Stimulated activated CD4-positive, alpha-beta T cell treated with anti-CD3 and anti-CD28 coated beads, Interleukin-1b, Interleukin-23, amount 100 ng/mL, for 48 hours (primary cell): ENCODE measurements at places on chromosomes 1 and 21.

DNA sequence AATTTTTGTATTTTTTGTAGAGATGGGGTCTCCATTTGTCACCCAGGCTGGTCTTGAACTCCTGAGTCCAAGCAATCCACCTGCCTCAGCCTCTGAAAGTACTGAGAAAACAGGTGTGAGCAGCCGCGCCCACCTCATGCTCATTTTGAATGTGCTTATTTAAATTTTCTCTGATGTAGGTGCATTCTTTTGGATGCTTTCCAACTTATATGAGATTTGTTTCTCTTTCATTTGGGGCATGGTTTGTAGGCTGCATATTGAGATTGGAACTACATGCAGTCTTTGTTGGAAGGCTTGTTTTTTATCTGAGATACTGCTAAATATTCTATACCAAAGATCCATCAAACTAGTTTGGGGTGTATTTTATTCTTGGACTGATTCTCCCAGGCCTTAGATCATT, 81.0 kb upstream of the IVNS1ABP start:
- DNase-seq = no peak

DNA sequence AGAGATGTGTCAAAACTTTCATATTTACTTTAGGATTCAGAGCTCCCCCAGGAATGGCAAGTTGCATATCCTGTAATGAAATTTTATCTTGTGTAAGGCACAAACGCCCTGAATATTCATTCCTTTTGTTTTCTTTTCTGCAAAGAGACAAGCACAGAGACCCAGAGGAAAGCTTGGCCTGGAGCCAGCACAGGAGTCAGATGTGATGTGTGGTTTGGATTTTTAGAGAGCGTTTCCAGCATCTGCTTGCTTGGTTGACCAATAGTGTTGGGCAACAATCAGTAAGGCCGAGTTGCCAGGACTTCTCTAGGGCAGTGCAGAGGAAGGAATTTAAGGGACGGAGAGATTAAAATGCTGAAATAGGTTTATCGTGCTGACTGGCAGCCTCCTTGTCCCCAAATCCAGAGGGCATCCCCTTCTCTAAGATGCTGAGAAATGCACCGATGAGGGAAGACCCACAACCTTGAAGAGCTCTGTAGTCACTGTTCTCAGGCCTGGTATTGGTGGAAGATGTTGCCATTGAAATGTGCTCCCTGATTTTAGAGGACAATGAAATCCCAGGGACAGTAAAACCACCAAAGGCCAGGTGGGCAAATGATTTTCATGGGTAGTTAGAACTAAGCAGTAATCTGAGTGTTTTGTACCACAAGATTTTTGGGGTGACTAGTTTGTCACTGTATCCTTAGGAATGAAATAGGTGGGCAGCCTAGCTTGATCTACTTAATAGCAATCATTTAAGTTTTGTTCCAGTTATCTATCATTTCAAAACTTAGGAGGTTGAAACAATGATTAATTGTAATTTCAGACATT, 37.9 kb upstream of the RHOU start:
- no peak for DNase-seq

DNA sequence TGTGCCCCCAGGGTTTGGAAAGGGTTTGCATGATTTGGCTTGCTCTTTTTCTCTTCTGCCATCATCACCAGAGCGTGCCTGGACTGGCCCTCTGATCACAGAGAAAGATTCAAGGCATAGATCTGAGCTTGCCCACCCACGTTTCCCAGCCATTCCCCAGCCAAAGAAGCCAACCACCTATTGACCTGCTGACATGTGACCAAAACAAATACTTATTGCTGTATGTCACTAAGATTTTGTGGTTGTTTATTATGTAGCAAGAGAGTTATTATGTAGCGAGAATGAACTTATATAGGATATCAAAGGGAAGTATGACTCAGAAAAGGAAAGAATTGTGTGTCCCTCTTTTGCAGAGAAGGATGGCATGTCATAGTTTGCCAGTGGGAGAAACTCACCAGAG, 59.9 kb downstream of the UBE2U start:
- DNase-seq = no peak

GRCh38 chr1:240149484-240150094, 57.9 kb downstream of the FMN2 start:
- no peak for DNase-seq

DNA sequence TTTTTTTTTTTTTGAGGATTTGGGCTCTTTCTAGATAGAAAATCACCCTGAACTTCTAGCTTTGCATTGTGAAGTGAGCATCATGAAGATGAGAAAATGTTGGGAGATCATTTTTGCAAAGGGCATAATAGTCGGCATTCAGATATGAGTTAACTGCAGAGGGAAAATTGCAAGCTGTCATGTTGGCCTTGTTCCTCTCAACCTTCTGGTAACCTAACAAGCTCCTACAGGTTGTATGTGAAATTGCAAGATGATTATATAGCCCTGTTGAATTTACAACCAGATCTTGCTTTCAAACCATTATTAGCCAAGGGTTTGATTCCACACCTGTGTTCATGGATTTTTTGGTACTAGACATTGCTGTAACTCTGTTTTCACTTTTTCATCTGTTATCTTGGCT, 2.2 kb downstream of the ELOA start:
- DNase-seq = no peak

- no peak for DNase-seq
Measured at GRCh38 chr1:54979327-54979891, 1.0 kb upstream of the TMEM61 start.

- DNase-seq = no peak
Measured at GRCh38 chr1:201384406-201384782, 6.9 kb upstream of the TNNT2 start.

GRCh38 chr21:35587841-35588380, 472.4 kb downstream of the SETD4 start:
- DNase-seq = no peak

DNA sequence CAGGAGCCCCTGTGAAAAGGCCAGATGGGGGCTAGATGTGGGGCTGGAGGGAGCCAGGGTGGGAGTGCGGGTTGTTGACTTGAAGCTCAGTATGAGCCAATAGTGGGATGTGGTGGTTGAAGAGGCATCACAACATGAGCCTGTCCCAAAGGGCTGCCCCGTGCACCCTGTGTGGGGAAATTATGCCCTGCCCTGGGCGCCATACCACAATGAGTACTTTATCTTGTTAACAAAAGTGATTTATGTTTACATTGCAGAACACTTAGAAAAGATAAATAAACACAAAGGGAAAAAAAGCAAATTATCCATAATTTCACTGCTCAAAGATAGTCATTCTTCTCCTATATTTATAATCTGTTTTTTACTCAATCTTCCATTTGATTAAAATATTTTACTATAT, 1.6 kb upstream of the NFASC start:
- DNase-seq = no peak

DNA sequence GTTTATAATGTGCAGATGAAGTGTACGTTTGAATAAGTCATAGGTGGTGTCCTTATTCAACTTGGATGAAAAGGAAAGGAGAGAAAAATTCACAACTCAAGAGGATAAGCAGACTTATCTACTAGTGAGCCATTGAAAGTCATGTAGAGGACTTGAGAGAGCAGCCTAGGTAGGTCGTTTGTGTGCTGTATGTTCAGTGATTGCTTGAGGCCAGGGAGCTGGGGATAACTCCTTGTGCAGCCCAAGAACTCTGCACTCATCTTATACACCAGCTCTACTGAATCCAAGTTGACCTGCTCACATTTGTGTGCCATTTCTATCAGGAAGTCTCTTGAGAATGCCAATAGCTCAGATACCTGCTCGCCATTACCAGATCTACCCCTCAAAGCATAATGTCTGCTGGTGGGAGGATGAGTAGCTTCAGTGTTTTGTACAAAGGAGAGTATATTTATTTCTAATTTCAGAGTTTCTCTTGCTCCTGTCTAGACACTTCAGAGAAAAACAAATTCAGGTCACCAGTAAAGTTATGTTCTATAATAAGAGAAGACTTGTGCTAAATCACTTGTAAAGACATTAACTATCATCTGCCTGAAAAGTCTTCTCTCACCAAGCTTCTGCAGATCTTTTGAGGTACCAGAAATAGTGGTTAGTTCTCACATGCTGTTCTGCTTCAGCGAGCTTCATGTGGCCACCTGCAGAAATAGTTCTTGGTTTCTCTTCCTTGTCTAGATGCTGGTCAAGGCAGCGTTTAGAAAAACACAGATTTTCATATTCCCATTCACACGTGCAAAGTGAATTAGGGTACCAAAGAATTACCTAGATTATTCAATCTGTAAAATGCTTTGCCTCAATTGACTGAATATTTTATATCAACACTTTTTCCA, 10.8 kb downstream of the S1PR1 start:
- DNase-seq = no peak
